ENCODE measurements at places on chromosomes 5 and 9.

GRCh38 chr5:8700671-8701070, 831.7 kb downstream of the MTRR start:
- DNase-seq, result no peak

DNA sequence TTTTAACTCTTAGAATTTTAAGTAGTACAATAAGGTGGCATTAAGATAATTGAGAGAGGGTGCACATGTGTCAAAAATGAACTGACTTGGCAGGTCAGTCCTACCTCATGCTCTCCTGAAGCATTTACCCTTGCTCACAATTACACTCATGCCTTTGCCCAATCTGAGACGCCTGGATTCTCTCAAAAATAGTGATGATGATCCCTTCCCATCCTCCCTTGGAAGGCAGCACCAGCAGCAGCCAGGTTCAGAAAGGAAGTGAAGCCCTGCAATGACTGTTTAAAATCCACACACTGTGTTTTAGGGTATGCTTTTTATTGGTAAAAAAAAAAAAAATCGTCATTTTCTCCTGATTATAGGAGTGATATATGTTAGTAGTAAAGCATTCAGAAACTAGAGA, 246.6 kb downstream of the PRELID2 start:
- DNase-seq, result no peak

GRCh38 chr5:73946919-73947602, 321.1 kb downstream of the ARHGEF28 start:
- no peak for DNase-seq

GRCh38 chr5:108617467-108618435, 129.9 kb upstream of the FER start:
- DNase-seq, result no peak

DNA sequence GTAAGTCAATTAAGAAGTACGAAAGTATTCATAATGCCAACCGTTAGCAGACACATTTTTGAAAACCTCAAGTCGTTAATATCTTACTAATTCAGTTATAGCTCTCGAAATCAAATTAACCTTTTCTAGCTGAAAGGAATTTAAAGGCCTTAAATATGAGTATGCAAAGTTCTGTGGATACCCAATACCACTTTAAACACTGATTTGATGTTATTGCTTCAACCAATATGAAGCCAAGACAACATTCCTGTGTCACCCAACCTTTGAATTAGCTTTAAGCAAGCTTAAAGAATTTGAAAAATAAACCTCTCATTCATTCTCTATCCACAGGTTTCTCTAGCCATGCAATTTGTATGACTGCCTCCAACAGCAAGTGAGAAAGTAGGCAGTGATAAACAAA, 204.5 kb downstream of the MCTP1 start:
- DNase-seq, result no peak

- no peak for DNase-seq
These were observed 77.9 kb downstream of the FNBP1 start for GRCh38 chr9:129964901-129965734.

- no peak for DNase-seq
These were observed 260.8 kb upstream of the PPP1R2B start for GRCh38 chr5:156589104-156589945.

- no peak for DNase-seq
These were observed 601 bp downstream of the ERGIC1 start for GRCh38 chr5:172834415-172835289.

DNA sequence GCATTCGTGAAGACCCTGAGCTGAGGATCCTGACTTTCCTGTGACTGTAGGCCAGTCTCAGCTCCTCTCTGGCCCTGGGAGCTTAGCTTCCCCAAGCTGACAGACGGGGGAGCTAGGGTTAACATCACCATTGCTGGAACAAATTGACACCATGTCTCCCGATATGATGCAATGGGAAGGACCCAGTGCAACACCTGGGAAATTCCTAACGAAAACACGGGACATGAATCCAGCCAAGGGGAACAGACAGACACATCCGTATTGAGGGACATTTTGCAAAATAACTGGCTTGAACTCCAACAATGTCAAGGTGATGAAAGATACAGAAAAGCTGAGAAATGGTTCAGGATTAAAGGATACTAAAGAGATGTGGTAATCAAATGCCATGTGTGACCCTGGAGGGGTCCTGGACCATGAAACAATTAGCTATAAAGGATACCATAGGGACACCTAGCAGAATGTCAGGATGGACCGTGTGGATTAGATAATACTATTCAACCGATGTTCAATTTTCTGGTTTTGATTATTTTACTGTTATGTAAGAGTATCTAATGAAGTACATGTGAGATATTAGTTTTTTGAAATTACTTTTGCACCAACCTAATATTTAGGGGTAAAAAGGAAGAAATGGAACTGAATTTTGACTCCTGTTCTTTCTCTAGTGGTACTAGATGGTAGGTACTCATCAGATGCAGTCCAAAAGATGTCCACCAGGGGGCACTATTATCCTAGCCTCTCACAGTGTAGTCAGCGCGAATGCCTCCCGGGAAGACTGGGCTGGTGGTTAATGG, 52.7 kb downstream of the NDST1 start:
- peak; percentile 87 for DNase-seq

- DNase-seq, result no peak
These were observed 36.1 kb upstream of the LPAR1 start for GRCh38 chr9:111074395-111074794.

- DNase-seq, result no peak
These were observed 390.3 kb downstream of the ANXA1 start for GRCh38 chr9:73541923-73542322.

DNA sequence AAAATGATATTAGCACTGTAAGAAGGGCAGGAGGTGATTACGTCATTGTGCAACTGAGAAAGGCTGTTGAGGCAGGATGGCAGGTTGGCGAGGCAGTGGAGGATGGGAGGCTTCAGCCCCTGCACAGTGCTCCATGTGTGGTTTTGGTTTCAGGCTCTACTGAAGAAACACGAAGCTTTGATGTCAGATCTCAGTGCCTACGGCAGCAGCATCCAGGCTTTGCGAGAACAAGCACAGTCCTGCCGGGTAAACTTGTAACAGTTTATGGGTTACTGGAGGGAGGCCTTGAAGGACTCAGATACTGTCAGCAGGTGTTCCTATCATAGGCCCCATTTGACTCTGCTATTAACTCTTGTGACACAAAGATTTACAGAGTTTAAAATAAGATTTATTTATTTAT, 35.1 kb downstream of the SPTAN1 start:
- peak; percentile 10 for DNase-seq

DNA sequence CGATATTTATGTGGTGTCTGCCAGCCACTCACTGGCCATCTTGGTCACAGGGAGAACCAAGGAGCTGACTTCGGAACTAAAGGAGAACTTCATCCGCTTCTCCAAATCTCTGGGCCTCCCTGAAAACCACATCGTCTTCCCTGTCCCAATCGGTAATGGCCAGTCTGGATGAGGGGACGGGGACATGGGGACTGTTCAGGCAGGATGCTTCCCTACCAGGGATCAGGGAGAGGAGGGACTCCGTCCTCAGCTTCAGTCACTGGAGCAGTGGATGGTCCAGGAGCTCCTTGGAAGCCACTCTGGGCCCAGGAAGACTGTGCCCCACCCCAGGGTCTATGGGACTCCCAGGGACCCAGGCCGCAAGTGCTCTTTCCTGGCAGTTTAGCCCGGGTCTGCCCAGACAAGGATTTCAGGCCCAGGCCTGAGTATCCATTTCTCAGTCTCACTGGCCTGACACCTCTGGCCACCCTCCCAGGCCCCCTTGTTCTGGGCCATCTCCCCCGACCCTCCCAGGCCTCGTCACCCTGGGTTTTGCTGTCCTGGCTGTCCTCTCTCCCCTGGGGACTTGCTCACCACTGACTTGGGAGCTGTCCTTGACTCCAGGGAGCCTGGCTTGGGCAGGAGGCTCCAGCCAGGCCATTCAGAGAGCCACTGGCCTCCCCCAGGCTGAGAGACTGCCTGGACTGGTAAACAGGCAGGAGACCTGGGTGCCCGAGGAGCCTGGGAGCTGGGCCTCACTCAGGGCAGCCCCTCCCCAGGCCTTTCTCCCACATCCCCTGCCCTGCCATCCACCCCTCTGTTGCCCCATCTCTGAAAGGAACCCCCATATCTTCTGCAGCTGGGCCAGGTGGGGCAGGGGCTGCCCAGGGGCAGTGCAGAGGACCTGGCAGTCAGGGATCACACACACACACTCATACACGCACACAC, 3.1 kb downstream of the LCN2 start:
- DNase-seq, result no peak

GRCh38 chr5:77935506-77936364, 159.6 kb upstream of the TBCA start:
- DNase-seq, result peak; percentile 12

GRCh38 chr9:126505697-126506346, 107.9 kb upstream of the LMX1B start:
- no peak for DNase-seq

DNA sequence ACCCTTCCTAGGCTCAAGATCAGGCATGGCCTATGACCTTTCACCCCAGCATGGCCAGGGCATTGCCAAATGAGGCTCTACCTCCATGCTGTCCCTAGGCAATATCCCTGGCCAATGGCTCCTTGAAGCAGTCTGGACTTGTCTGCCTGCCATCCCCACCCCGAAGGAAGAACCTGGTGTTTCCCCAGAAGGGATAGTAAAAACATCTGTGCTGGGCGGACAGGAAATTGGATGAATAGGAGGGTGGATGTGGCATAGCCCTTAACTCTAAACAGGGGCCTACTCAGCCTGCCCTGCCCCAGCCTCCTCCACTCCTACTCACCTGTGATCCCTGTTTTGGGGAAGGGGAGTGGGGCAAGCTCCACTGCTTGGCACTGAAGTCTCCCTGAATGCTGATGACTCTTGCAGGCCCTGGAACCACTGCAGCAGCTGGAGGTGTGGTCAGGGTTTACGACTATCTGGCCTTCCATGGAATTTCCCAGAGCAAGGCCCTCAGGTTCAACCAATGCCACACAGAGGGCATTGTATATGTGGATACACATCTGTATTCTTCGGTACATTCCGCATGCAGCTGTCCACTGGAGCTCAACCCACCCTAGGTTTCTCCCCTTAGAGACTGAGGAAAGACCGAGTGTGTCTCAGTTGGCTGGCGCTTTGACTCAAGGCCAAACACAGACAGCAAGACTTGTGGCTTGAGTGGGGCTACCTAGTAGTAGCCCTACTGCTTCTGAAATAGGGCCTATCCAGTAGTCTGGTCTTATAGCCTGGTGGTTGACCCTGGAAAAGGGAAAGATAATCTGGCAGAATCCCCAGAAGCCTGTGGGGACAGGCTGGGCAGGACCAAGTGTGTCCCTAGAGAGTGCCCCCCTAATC, 6.4 kb upstream of the P4HA2 start:
- no peak for DNase-seq

DNA sequence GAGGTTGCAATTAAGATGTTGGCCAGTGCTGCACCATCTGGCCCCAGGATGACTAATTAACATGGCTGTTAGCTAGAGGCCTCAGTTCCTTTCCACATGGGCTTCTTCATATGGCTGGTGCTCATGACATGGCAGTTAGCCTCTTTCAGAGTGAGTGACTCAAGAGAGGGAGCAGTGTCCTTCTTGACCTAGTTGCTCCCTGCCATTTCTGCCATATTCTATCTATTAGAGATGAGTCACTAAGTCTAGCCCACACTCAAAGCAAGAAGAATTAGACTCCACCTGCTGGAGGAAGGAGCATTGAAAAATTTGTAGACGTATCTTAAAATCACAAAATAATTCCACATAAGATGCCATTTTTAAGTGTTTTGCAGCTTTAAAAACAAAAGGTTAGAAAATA, 651.2 kb upstream of the CCNG1 start:
- no peak for DNase-seq

DNA sequence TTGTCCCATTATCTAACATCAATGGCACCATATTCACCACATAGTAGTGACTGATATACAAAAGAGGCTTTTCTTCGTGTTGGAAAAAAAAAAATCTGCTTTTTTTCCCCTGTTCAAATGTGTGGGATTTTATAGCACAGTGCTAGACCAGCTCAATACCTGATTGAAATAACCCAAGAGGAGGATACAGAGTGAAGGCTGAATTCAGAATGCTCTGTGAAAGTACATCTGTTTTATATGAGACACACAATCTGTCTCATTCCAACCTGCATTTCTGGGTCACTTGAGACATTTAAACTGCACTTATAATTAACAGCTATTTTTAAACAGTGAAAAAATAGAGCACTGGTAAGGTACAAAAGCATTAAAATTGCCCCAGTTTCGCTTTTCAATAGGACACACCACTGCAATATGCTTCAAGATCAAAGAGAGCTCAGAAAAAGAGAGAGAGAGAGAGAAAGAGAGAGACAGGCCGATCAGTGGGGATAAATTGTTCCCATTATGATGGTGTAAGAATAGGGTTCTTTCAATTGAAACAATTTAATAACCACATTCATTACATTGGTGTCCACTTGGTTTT, 179.3 kb downstream of the NR2F1-AS1 start:
- no peak for DNase-seq

DNA sequence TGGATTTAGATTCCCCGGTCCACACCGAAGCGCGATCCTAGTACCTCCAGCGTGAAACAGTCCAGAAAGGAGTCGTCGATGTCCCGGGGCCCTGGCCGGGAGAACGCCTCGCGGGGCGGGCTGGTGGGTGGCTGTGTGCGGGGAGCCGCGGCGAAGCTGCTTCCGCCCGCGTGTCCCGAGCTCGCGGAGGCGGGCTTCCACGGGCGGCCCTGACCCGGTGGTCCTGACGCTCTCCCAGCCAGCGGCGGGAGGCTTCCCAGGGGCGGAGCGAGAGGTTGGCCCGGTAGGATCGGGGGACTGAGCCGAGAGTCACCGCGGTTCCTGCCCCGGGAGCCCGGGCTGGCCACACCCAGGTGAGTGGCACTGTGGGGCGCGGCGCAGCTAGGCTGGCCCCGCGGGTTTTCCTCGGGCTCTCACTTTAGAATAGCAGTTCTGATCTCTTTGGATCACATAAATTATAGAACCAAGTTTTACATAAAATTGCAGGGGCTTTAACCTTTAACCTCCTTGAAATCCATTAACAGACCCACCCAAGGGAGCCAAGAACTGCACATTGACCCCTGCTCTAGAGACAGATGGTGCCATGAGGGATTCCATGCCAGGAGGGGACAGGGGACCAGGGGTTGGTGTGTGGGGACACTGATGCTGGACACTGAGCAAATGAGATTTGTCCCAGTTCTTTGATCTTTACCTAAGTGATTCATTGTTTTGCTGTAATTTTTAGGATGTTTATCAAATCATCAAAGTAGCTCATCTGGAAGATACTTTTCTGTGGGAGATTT, 29.2 kb upstream of the IL31RA start:
- no peak for DNase-seq

GRCh38 chr5:10985721-10986110, 224.7 kb upstream of the DAP start:
- no peak for DNase-seq

DNA sequence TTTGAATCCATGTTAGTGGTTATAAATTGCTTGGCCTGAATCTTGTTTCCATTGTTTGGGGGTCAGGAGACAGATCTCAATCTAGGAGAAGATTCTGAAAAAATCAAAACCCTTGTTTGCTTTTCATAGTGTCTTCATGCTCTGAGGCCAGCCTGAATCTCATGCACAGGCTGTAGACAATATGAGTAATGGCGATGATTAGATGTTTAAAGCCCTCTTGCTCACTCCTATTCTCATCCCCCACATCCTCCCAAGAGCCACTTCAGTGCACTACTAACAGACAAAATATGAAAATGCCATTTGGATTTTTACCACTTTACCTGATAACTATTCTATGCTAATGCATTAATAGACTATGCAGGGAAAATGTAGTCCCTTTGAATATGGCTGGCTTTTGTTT, 129.4 kb downstream of the NUDT12 start:
- DNase-seq, result no peak

GRCh38 chr9:91312717-91313325, 48.9 kb downstream of the AUH start:
- no peak for DNase-seq
